ENCODE measurements at places on chromosomes 1 and 21.

DNA sequence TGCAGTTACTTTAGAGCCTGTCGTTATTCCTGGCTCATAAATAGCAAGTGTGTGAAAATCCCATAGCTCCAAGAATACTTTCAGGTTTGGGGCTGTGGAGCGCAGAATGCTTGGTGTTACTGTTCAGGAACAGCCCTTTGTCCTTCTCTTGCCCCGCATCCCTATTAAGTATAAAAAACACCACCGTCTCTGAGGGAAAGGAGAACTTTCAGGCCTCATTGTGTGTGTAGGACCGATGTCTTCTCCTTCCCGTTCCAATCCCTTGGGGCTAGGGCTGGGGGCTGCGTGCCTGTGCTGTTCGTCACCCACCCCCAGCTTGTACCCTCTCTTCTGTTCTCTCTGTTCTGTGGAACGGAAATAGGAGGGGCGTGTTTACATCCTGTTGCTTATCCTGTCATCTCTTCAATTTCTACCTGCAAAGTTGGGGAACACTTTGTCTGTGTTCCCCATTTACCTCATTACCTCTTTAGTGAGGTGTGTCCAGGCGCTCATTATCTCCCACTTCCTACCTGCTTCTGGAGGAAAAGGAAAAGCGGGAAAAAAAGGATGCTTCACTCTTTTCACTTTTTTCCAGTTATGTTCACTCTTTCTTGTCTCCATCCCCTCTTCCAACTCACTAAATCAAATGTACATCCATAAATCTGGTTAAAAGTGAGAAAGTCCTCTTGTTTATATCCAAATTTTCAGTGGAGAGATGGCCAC is 788 bp upstream of the TXNIP start:
- DNase-seq, result no peak

DNA sequence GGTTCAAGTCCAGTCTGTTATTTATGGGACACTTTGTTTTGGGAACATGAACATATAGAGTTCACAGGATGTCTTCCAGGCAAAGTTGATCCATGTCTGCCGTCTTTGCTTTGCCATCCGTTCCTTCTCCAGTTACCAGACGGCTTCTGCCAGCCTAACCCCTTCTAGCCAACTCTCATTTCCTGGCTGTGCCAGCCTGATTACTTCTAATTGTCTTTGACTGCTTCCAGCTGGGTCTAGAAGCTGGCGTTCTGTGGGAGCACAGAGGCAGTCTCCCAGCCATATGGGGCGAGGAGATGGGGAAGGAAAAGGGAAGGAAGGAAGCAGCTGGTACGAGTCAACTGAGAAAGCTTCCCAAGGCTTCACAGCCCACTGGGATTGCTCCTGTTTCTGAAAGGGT is 3.1 kb upstream of the HUNK start:
- DNase-seq, result no peak

DNA sequence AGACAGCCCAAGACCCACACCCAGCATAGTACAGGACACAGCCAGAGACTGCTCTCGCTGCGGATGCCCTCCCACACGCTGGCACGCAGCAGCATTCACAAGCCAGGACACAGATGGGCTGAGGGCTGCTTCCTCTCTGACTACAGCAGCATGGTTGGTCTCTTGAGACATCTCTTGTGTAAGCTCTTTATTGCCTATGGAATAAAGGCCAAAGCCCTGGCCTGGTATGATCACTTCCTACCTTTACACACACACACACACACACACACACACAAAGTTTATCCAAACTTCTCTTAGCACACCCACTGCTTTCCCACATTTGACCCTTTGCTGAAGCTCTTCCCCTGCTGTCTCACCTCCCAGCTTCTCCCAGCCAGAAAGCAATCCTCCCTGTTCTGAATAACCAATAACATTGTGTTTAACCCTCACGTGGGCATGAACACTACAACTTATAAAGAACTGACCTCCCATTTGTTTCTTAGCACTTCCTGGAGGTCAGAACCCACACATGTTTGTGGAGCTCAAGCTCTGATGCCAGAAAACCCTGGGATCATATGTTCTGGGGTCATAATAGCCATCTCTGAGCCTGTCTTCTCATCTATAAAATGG is 1.2 kb upstream of the LUZP1 start:
- no peak for DNase-seq

- DNase-seq, result no peak
These were observed 7.2 kb upstream of the MAP10 start for GRCh38 chr1:232797856-232798510.

DNA sequence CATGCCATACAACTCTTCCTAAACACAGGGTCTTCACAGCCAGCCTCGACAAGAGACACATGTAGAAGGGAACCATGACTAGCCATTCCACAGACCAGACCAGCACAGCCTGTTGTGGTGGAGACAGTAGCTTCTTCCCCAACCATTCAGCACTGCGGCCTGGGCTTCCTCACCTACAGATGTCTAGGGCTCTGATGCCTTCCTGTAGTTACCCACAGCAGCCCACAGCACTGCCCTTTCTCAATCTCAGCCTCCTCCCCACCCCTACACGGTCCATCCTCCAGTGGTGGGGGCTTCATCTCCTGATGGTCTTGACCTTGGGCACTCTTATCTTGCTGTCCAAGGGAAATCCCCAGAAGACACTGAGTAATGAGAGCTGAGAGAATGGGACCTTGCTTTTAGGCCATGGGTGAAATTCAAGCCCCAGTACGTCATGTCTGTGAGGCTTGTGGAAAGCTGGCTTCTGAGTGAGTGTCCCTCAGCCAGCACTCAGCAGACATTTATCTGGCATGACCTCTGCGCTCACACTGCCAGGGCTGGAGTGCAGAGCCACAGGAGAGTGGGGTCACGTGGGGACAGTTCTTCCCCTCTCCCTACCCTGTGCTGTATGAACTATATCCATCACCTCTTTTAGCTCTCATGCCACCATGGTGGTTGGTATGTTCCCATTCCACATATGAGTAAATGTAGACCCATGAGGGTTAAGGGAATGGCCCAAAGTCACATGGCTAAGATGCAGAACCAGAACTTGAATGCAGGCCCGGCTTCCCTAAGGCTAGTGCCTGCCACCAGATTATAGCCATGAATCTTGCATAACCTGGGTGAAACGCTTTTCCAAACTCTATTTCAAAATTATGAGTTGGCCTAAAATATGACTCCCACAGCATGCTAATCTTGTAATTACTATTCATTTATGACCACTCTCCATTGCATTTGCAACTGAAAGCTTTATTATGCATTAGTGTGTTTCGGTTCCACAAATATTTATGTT is 104.7 kb downstream of the HIVEP3 start:
- DNase-seq, result no peak

- DNase-seq, result no peak
These were observed 81.1 kb upstream of the ATP1B1 start for GRCh38 chr1:169025412-169025811.

GRCh38 chr1:234994436-234995295 is 134.0 kb downstream of the TOMM20 start:
- no peak for DNase-seq

GRCh38 chr1:155141749-155142148 is 1.4 kb upstream of the DPM3 start:
- DNase-seq, result no peak

DNA sequence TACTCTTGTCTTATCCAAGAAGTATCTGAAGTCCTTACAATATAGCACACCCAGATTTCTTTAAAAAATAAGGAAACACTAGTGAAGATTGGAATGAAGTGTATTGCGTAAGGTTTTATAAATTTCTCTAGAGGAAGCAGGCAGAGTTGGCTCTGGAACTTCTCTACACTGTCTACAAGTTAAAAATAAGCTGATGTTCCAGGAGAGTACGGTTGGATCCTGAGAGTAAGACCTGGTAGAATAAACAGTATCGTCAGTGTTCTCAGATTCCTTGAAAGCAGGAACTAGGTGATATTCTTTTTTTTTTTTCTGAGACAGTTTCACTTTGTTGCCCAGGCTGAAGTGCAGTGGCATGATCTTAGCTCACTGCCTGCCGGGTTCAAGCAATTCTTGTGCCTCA is 107.9 kb downstream of the USP25 start:
- DNase-seq, result no peak

DNA sequence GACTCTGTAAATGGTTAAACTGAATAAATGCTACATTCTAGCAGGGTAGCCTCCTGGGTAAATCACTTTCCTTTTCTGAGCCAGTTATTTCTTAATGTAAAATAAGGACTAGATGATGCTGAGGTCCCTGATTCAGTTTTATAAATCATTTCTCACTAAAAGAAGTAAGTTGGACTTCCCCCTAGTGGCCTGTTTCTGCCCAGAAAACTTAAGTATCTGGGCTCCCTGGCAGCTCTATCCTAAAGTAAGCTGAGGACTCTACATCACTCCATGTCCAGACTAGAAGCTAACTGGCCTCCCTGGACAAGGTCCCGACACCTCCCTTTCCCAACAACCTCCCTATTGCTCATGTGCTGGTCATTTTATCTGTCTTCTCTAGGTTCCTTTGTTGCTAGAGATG is 3.0 kb downstream of the GPN2 start:
- DNase-seq, result no peak

DNA sequence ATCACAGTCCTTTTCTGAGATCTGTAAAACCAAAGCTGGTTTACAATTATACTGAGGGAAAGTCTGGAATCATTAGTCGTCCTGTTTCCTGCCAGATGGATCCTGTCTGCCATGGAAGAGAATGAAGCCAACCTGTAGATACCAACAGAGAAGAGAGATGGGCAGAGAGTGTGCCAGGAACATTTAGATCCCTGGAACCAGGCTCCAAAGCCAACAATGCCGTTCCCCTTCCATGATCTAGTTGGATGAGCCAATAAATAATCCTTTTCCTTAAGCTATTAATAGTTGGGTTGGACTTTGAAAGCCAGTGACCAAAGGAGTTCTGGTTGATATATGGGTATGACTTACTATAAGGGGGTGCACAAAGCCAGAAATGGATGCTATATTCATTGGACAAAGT is 15.0 kb downstream of the CAPN8 start:
- no peak for DNase-seq

- DNase-seq, result no peak
These were observed 37.6 kb upstream of the CLSTN1 start for GRCh38 chr1:9861360-9861759.

DNA sequence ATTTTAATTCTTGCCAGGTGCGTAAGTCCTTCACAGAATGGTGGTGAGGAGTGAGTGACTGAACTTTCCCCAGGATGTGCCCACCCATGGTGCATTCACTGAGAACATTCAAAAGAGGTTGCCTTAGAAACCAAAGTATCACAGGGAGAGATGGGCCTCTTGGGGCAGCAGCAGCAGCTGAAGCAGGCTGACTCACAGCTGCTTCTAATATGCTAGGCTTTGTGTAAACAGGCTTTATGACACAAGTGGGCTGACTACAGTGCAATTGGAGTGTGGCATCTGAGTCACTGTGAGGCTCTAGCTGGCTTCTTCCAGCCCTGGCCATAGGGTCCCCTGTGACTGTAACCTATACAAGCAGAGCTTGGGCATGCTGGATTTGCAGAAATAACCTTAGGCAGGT is 12.6 kb downstream of the PIGP start:
- no peak for DNase-seq

GRCh38 chr1:55284856-55285255 is 69.7 kb upstream of the USP24 start:
- DNase-seq, result no peak

DNA sequence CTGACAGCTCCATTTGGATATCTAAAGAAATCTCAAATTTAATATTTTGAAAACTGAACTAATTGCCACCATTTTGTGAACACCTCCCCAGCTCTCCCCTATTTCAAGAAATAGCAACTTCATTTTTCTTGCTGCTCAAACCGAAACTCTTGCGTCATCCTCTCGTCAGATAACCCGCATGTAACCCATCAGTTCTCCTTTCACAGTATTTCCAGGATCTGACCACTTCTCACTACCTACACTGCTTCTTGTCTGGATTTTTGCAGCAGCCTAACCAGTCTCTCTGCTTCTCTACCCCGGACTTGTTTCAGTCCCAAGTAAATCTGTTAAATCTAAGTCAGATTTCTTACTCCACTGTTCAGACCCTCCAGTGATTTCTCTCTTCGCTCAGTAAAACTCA is 75.6 kb downstream of the MTR start:
- no peak for DNase-seq

DNA sequence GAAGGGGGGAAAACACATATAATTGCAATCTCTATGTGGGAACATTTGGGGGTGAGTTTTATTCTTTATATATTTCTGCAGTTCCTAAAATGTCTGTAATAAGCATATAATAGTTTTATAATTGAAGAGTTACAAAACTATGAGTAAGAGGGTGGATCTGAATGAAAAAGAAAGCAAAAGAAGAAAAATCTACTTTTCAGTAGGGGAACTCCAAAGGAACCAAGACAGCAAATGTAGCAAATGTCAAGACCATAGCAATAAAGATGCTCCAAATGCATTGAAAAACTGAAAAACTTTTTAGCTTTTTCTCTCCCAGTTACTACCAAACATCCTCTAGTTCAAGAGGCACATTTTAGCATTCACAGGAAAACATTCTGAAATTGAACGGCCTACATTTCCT is 434.8 kb downstream of the LMO4 start:
- no peak for DNase-seq

GRCh38 chr1:206633708-206634121 is 1.6 kb upstream of the DYRK3 start:
- no peak for DNase-seq

- DNase-seq, result no peak
These were observed 13.0 kb upstream of the TRIM17 start for GRCh38 chr1:228429698-228430097.

- no peak for DNase-seq
These were observed 5.4 kb upstream of the DISP3 start for GRCh38 chr1:11473491-11474034.

DNA sequence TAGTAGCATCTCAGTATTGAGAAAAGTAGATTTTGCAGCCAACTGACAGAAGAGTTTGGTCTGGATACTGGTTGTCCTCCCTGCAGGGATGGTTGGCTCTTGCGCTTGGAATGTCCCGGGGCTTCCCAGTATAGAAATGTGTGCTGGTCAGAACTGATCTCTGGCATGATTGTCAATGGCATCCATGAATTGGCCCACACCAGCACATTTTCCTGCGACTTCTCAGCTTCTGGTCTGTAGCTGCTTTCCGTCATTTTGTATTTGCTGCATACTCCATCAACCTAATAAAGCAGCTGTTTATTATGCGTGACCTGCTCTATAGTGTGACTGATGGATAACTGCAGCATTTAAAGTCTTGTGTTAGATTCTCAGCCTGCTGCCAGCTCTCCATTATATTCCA is 203.7 kb downstream of the S1PR1 start:
- DNase-seq, result no peak

- no peak for DNase-seq
These were observed 53.9 kb upstream of the HSD17B7 start for GRCh38 chr1:162736633-162737067.

DNA sequence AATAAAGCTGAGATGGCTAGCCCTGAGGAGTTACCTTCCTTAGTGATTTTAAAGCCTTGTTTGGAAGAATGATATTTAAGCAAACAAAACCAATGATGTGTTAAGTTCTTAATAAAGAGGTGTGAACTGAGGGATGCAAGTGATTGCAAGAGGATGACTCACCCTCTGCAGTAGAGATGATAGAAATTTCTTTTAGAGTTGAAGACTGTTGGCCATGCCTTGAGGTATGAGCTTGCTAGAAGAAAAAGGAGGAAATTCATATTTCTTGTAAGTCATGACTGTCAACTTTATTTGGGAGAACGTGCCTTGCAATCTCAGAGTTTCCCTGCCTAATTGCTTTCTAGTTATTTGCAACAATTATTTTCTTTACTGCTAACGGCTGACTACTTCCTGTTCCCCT is 94.7 kb downstream of the PLA2G4A start:
- no peak for DNase-seq
